Iris pigment epithelial cell (primary cell): ENCODE measurements at places on chromosomes 16 and 17.

DNA sequence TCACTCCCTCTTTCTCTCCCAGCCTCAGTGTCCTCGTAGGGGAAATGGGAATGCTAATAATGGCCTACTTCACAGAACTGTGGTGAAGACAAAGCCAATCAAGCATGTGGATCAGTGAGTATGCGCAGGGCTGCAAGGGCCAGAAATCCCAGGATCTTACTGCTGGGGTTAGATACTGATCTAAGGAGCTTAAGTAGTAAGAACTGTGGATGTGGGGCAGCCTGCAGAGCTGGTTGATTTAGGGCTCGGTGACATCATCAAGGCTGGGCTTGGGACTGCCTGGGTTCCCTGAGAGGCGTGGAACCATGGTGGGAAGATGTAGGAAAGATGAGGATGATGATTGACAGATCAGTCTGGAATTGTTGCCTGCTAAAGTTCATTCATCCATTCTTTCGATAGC, 25.6 kb downstream of the GOSR2 start:
- DNase-seq, result no peak

GRCh38 chr17:29667969-29668368, 45.3 kb upstream of the CORO6 start:
- no peak for DNase-seq

- no peak for DNase-seq
Observed at GRCh38 chr17:43665084-43665936, 3.6 kb upstream of the MEOX1 start.

DNA sequence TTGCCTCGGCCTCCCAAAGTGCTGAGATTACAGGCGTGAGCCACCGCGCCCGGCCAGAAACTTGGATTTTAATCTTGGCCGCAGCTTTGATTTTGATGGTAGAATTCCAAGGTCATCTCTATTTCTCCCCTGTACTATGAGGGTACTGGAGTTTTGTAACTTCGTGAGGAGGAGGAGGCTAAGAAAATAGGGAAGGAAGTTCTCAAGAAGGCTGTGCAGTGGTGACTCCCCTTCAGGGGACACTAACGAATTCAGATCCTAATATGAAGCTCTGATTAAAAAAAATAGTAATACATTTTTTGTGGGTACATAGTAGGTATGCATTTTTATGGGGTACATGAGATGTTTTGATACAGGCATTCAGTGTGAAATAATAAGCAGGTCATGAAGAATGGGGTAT, 55.9 kb downstream of the LDHD start:
- DNase-seq, result no peak

GRCh38 chr16:49617016-49617629, 238.8 kb downstream of the ZNF423 start:
- DNase-seq, result no peak

DNA sequence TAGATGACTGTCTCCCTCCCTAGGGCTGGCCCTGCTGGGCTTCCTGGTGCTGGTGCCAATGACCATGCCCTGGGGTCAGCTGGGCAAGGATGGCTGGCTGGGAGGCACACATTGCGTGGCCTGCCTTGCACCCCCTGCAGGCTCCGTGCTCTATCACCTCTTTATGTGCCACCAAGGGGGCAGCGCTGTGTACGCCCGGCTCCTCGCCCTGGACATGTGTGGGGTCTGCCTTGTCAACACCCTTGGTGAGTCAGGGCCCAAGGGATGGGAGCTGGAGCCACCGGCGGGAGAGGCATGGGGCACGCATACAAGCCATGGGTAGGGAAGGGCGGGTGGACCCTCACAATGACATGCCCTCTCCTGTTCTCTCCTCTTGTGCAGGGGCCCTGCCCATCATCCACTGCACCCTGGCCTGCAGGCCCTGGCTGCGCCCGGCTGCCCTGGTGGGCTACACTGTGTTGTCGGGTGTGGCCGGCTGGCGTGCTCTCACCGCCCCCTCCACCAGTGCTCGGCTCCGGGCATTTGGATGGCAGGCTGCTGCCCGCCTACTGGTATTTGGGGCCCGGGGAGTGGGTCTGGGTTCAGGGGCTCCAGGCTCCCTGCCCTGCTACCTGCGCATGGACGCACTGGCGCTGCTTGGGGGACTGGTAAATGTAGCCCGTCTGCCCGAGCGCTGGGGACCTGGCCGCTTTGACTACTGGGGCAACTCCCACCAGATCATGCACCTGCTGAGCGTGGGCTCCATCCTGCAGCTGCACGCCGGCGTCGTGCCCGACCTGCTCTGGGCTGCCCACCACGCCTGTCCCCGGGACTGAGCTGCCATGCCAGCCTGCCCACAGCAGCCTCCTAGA, 2.2 kb downstream of the PAQR4 start:
- no peak for DNase-seq

DNA sequence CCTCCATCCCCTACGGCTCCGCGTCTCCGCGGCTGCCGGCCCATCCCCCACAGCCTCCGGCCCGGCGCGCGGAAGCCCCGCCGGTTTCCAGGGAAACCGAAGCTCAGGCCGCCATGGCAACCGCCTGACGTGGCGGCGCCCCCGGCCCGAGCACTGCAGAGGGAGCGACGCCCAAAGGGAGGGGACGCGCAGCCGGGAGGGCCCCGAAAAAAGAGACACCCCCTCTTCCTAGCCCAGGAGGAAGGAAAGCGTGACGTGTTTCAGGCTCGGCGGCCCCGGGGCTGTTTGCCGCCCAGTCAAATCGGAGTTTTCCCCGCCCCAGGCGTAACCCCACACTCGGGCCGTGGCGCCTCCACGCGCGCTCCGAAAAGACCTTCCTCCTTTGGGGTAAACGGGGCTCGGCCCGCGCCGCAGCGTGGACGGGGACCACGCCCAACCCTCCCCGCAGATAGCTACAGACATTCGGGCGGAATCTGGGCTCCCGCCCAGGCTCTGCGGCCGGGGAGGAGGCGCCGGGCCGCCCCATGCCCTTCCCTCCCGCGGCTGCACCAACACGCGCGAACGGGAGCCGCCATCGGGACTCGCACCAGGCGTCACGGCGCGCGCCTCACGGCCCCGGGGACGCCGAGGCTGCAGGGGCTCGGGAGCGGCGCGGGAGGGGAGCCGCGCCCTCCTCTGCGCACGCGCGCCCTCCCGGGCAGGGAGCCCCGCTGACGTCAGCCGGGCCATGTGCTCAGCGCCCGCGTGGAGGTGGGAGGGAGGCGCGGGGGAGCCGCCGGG, 7.5 kb downstream of the MNT start:
- DNase-seq, result peak; percentile 84

DNA sequence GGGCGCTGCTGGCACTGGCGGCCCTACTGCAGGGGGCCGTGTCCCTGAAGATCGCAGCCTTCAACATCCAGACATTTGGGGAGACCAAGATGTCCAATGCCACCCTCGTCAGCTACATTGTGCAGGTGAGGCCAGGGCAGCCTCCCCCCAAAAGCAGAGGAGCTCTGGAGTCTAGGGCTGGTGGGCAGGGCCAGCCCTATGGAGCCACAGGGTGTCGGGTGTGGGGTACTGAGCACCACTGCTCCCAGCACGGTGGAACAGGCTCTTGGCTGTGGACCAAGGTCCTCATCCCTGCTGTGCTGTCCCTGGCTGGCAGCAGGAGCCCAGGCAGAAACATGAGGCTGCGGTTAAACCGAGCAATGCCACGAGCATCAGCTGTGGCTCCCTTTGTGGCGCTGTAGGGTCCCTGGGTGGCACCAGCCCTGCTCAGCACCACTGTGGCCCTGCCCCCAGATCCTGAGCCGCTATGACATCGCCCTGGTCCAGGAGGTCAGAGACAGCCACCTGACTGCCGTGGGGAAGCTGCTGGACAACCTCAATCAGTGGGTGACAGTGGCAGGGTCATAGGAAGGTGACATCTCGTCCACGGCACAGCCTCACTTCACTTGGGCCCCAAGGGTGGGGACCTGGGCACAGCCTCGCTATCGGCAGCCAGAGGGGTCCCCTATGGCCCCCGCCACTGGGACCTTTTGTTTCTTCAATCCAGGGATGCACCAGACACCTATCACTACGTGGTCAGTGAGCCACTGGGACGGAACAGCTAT, 1.1 kb downstream of the DNASE1 start:
- DNase-seq, result no peak

DNA sequence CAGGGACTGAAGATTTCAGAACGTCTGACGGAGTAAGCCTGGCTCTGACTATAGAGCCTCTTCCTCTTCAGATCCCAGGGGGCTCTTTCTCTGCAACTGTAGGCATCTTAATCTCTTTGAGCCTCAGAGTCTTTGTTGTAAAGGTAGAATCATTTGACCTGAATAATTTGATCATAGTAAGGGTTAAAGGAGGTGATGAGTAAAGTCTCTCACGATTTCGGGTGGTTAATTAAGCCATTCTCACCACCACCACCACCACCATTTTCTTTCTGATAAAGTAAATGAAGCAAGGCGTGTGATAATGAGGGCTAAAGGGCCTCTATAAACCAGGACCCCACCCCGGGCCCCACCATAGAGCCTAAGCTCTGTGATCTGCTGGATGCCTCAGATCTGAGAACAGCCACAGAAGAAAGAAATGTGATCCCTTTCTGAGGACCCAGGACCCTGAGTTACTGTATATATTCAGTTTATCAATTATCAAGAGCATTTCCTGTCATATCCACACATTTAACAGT, 33.0 kb upstream of the ADAMTS18 start:
- DNase-seq, result no peak

- peak; percentile 52 for DNase-seq
Observed at GRCh38 chr17:32323811-32324491, 18.0 kb downstream of the C17orf75 start.

GRCh38 chr17:15452746-15453145, 14.7 kb downstream of the CDRT4 start:
- DNase-seq, result peak; percentile 49

GRCh38 chr17:7705269-7706255, 560 bp downstream of the EFNB3 start:
- DNase-seq, result no peak

GRCh38 chr16:64278196-64278595, 843.7 kb downstream of the CDH11 start:
- peak; percentile 16 for DNase-seq

- peak; percentile 43 for DNase-seq
Observed at GRCh38 chr17:37446027-37446426, 39.3 kb downstream of the TADA2A start.

DNA sequence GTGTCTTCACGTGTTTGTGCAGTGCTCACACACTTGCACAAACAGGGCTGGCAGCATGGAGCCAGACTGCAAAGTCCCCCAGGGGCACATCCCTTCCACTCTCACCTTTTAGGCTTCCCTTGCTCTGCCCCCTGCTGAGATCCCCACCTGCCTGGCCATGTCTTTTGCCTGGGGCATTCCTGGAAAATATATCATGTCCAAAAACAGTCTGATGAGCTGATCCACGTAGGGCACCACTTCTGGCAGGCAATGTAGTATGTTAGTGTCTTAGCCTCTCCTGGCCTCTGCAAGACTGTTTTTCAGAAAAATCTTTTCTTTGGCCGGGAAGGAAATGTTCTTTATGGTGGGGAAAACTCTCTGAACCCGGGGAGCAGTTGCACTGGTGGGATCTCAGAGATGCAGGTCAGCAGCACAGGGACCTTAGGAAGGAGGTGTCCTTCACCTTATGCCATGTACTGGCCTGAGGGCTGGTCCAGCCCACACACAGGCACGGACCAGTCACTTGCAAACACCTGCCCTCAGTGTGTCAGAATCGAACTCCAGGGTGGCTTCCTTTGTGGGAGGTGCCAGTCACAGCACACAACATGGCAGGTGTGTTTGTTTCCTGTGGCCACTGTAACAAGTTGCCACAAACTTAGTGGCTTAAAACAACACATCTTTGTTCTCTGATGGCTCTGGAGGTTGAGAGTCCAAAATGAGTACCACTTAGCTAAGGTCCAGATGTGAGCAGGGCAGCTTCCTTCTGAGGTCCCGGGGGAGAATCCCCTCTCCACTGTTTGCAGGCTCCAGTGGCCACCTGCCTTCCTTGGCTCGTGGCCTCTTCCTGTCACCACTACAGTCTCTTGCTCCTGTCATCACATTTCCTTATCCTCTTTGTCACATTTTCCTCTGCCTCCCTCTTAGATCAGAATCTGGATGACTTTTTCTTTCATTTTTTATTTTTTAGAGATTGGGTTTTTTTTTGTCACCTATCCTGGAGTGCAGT, 46.6 kb downstream of the MPRIP start:
- no peak for DNase-seq

GRCh38 chr17:68497885-68498319, 14.3 kb upstream of the PRKAR1A start:
- DNase-seq, result no peak

DNA sequence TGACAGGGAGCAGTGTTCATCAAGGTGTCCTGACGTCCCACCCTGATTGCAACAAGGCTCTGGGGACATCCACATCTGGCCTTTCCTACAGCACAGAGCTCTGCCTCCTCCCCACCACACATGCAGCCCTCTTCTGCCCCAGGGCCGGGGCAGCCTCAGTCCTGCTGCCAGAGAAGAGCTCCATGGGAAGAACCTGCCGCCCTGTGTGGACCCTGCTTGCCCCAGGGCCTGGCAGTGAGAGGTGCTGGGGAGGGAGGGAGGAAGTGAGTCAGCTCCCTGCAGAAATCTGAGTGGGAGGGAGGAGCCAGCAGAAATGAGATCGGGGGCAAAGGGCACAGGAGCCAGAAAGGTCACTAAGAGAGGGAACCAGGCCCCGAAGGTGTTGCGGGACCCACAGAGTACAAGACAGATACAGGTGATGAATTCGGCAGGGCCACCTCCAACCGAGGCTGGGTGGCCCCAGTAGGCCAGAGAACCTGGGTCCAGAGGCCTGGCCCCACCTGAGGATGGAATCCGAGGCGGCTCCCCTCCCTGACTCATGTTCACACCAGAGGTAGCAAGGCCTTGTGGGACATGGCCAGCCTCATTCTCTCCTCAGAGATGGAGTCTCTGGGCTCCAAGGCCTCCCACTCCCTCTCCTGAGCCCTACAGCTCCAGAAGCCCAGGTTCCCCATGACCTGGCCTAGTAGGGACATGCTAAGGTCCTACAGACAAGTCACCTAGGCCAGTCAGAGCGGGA, 24.8 kb downstream of the MYO18A start:
- peak; percentile 68 for DNase-seq

- no peak for DNase-seq
Observed at GRCh38 chr16:88809068-88809675, 2.6 kb downstream of the APRT start.

DNA sequence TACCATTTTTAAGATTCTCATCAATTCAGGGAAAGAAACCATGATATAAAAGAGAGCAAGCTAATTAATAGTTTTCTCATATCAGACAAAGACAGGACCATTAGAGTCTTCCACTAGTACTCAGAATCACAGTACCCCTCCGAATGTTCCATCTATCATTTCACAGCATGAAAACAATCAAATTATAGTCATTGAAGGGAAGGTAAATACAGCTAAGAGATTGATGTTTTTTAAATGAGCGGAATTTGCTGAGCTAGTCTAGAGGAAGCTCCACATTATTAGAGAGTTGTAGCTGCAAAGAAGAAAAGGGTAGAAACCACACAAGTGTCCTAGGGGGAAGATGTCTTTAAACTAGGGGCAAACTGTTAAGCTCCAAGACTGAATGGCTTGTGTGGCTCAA, 808.9 kb downstream of the CDH11 start:
- DNase-seq, result no peak
